Activated CD4-positive, alpha-beta memory T cell treated with anti-CD3 and anti-CD28 coated beads, Interleukin-2, amount 10 ng/mL, durations not matched to agents 7 days and 5 days (primary cell): ENCODE measurements at places on chromosomes 12 and 14.

DNA sequence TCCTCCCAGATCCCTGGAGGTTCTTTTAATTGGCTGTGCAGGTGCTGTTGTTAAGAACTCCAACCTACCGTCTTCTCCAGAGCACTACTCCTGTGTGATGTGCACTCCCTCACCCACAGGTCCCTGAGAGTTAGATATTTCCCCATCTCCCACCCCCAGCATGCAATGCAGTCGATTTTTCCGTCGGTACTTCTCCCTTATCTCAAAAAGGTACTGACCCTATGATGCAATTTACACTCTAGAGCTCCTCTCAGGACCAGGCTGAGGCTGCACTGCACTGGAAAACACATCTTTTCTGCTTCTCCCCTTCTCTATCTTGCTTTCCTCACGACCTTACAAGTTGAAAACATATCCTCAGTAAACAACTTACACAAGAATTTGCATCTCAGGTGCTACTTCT lies 312.4 kb upstream of the TBX3 start:
- DNase-seq: no peak

- DNase-seq: no peak
Measured at GRCh38 chr12:115984616-115985015, 292.9 kb downstream of the MED13L start.

GRCh38 chr12:44972746-44973421 lies 78.0 kb downstream of the DBX2 start:
- DNase-seq: no peak

DNA sequence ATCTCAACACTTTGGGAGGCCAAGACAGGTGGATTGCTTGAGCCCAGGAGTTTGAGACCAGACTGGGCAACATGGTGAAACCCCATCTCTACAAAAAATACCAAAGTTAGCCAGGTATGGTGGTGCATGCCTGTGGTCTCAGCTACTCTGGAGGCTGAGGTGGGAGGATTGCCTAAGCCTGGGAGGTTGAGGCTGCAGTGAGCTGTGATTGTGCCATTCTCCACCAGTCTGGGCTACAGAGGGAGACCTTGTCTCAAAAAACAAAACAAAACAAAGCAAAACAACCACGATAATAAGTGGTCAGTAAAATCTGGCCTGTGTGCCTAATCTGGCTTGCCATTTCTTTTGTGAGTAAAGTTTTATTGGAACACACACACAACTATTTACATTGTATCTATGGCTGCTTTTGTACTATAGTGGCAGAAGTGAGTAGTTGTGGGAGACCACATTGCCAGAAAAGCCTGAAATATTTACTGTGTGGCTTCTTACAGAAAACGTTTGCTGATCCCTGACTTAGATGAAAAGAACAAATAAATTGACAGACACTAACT lies 19.4 kb upstream of the KLRG1 start:
- DNase-seq: no peak

DNA sequence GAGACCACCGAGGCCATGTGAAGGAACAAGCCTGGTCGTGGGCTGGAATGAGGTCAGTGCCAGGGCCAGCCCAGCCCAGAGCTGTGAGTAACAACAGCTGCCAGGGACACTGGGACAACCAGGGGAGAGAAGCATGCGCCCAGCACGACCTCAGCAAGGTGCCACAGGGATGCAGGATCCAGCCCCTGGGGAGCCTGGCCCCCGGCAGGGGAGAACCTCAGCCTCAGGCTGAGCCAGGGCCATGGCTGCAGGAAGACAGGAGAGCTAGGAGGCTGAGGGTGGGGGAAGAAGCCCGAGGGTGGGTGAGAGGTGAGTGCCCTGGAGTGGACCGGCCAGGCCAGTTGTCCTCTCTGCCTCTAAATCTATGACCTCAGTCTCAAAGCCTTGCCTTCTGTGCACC lies 62.6 kb downstream of the BCL11B start:
- DNase-seq: no peak

- no peak for DNase-seq
Measured at GRCh38 chr12:119176267-119177055, 2.3 kb upstream of the HSPB8 start.

- no peak for DNase-seq
Measured at GRCh38 chr12:47556261-47557030, 149.4 kb downstream of the RPAP3 start.

- DNase-seq: no peak
Measured at GRCh38 chr12:115709540-115710011, 567.9 kb downstream of the MED13L start.

GRCh38 chr14:33370426-33370825 lies 431.7 kb downstream of the NPAS3 start:
- DNase-seq: no peak

DNA sequence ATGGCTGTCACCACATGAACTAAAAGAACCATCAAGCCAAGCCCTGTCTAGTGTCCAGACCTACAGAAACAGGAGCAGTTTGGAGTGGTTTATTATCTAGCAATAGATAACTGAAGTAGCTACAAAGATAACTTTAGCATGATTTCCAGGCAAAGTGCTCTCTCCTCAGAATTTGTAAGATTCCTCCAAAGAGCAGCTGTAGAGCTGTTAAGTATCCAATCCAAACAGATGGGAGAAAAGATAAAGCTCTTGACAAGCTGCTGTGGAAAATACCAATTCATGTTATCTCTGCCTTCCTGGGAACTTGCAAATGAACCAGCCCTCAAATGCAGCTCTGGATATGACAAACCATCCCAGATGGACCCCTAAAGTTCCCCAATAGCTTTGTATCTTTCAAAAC lies 78.9 kb upstream of the RESF1 start:
- no peak for DNase-seq

DNA sequence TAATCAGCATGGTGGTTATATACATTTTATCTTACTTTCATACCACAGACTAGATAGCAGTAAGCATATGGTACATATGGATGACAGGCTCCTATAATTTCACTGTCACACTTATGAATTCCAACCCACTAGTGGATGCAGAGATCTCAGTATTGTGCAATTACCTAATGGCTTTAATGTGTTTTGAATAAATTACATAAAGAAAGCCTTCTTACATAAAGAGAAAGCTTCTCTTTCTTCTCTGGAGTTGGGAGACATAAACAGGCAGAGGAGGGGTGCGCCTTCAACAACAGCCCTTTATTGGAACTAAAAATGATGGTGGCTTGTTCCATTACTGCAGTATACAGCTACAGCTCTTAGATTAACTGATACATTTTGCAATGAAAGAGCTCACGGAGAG lies 52.6 kb downstream of the SAV1 start:
- DNase-seq: no peak

DNA sequence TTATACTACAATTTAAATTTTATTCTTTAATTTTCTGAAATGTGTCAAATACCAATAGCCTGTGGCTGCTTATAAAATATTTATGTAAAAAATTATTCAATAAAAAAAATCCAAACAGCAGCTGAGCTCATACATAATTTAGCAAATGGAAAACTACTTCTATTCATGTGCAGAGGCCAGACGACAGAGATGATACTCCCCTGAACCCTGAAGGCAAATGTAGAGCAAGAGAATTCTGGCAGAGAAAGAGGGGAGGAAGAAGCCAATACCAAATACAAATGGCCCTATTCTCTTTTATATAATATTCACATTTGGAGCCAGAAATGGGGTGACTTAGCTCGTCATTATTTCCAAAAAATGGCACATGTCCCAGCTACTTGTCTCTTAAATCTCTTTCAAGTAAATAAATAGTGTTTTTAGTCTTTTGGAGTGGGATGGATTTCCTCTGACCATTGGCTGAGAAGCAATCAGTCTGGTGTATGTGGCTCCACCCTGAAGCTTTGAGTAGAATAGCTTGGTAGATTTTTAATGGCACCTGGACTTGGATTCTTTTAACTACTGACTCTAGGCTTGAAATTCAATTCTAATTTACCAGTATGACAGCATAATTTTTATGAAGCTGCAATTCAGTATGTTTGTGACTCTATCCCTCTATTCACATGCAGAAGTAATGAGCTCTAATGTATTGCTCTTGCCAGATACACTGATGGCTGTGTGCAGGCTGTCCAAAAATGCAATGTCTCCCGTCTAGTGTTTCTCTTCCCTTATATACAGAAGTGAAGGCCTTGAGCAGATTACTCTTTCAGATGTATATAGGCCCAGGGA lies 113.4 kb upstream of the SCAF11 start:
- no peak for DNase-seq

- no peak for DNase-seq
Measured at GRCh38 chr14:58836303-58836974, 198.7 kb downstream of the DACT1 start.

GRCh38 chr14:103667671-103668070 lies 38.7 kb downstream of the KLC1 start:
- DNase-seq: no peak

DNA sequence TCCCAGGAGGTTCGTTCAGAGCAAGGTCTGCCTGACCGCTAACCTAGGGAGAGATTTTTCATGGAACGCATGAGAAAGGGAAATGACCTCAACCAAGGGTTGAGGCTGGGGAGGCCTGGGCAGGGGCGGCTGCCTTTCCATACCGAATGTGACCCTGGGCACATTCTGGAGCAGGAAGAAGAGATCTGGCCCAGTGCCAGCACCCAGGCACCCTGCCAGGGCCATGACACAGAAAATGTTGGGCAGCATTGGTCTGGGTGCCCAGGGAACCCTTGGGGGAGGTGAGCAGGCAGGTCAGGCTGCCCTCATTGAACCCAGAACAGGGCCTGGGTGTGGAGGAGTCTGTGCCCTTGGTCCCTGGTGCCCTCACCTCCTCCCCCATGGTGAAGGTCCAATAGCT lies 106.8 kb downstream of the CALM1 start:
- no peak for DNase-seq

DNA sequence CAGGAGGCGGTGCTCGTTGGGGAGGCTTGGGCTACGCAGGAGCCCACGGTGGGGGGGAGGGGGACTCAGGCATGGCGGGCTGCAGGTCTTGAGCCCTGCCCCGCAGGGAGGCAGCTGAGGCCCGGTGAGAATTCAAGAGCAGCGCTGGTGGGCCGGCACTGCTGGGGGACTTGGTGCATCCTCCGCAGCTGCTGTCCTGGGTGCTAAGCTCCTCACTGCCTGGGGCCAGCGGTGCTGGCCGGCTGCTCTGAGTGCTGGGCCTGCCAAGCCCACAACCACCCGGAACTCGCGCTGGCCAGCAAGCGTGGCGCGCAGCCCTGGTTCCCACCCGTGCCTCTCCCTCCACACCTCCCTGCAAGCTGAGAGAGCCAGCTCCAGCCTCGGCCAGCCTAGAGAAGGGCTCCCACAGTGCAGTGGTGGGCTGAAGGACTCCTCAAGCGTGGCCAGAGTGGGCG lies 3.2 kb downstream of the METTL25 start:
- DNase-seq: no peak

- no peak for DNase-seq
Measured at GRCh38 chr12:31017535-31017934, 56.1 kb upstream of the DDX11 start.

DNA sequence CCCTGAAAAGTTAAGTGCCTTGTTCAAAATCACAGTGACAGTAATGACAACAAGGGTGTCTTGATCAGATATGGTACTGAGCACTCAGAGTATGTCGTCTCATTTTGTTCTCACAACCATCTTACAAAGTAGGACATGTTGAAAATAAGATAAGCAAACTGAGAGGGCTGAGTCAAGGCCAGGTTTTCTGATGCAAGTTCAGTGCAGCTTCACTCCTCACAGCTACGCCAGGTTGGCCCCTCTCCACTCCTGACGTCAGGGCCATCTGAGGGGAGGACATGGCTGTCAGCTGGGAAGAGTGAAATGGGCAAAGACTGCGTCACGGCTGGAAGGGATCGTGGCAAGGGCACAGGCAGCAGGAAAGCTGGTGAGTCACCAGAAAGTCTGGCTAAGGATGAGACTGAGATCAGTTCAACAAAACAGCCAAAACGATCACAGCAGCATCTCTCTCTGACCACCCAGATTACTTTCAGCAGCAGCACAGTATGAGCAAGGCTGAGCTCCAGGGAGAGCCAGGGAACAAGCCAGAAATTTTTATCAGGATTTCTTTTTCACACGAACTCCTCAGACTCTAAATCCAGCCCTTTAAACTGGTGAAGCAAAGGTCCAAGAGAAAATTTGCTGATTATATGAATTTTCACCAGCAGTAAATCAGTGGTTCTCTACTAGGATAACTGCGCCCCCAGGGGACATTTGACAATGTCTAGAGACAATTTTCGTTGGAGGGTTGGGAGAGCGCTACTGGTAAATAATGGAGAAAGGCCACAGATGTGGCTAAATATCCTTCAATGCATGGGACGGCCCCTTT lies 297.9 kb upstream of the AMIGO2 start:
- no peak for DNase-seq

- no peak for DNase-seq
Measured at GRCh38 chr12:32777159-32777558, 21.5 kb upstream of the YARS2 start.

DNA sequence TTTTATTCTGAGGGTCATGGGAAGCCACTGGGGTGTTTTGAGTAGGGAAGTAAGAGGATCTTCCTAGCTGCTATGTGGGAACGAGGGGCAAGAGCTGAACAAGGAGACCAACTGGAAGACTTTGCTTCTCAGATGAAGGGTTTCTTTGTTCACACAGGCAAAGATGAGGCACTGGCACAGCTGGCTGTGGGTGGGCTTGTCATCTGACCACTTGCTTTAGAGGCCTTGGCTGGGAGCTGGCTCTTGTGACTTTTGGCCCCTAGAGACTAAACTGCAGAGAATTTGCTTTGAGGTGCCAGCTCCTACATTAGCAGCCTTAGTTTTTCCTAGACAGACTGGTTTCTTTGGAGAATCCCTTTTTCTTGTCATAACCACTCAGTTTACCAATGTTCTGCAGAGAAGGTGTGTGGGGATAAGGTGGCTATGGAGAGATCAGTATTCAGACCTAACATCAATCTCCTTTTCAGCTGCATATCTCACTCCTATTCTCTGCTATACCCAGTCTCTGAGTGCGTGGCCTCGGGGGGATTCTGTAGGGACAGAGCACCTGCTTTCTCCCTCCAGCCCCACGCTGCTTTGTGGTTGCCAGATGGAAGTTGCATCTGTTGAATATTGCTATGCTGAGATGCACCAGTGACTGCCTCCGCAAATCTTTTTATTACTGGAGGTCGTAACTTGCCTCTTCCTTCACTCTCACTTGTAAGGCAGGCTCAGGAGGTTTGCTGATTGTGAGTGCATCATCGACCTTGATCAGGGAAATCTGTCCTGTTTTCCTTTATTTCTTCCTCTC lies 12.7 kb downstream of the PPP2R5C start:
- DNase-seq: no peak

GRCh38 chr12:49671031-49671765 lies 36.0 kb downstream of the FMNL3 start:
- DNase-seq: peak; percentile 74

- DNase-seq: no peak
Measured at GRCh38 chr12:11970155-11970520, 100.6 kb upstream of the BCL2L14 start.

- no peak for DNase-seq
Measured at GRCh38 chr14:34502545-34503225, 36.8 kb downstream of the EAPP start.
